ENCODE measurements at places on chromosomes 5 and 9. TPM values are rescaled to one million over a fixed set of nuclear protein-coding genes. Genes with fewer than 3 reads are reported as not detected.
A peak's percentile ranks its signal among the peaks of the same experiment; 100 is the strongest.

- H3K36me3 ChIP-seq: no peaks in the 10 kb centered on the region
- no peaks in the 10 kb centered on the region for H3K4me1 ChIP-seq
- H3K4me3 ChIP-seq: no peak overlapping the region
- no peak for DNase-seq
- H3K27me3 ChIP-seq: peaks cover 13% of the 10 kb centered on the region
Observed at GRCh38 chr9:97548819-97549540, 47.5 kb downstream of the TMOD1 start.

TAS2R1 gene
- not detected for total RNA-seq

GRCh38 chr5:159294921-159295320 lies 31.8 kb downstream of the UBLCP1 start:
- no peak for DNase-seq
- no peaks in the 10 kb centered on the region for H3K4me1 ChIP-seq
- H3K36me3 ChIP-seq: peaks cover 18% of the 10 kb centered on the region

PITX1 gene
- total RNA-seq: 0.14 TPM

DNA sequence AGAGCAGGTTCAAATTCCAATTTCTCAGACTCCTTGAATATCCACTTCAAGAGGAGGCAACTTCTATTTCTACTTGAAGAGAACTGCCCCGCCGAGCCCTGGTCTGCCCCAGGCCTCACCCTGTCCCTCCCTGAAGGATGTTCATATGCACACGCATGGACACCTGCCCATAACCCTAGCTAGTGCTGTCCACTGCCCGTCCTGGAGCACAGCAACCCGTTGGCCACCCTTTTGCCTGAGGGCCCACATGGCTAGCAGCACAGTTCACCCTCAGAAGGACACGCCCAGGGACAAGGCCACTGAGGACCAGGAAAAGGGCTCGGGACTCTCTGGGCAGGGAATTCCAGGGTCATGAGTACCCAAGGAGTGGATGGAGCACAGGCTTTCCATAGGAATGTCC lies 63.6 kb downstream of the EGFLAM start:
- no peaks in the 10 kb centered on the region for H3K4me1 ChIP-seq
- no peak for DNase-seq
- H3K27me3 ChIP-seq: no peaks in the 10 kb centered on the region
- H3K4me3 ChIP-seq: no peak overlapping the region
- no peak overlapping the region for H3K27ac ChIP-seq

MVB12B gene
- 1.4 TPM for total RNA-seq

DNA sequence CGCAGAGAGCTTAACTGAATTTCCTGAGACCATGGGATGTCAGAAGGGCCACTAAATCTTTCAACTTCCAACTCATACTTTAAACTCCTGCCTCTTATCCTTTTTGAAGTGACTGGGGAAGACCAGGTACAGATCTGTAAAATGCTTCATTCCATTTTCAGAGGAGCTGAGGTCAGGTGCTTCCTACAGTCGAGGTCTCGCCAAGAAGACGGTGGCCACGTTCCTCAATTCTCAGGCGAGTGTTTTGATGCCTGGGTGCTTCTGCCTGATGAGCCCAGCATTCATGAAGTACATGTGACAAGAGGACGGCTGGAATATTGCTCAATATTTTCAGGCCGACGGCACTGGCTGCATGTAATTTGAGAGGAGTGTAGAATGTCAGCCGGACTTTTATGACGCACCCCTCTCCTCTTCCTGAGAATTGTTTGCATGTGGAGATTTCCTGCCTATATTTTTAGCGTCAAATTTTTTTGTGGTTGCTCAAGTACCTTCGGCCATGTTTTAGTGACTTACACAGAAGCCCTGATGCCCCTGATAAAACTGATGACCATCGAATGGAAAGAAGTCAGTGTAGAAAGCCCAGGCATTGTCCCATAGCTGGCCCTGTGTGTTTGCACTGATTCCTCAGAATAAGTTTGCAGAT lies 38.8 kb upstream of the GLRX start:
- no peaks in the 10 kb centered on the region for H3K27me3 ChIP-seq
- peak overlapping the region; percentile 47 for H3K27ac ChIP-seq
- DNase-seq: no peak
- H3K4me3 ChIP-seq: no peak overlapping the region
- no peaks in the 10 kb centered on the region for H3K36me3 ChIP-seq

DNA sequence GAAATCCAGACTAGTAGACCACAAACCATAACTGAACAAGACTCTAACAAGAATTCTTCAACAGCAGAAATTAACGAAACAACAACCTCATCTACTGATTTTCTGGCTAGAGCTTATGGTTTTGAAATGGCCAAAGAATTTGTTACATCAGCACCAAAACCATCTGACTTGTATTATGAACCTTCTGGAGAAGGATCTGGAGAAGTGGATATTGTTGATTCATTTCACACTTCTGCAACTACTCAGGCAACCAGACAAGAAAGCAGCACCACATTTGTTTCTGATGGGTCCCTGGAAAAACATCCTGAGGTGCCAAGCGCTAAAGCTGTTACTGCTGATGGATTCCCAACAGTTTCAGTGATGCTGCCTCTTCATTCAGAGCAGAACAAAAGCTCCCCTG lies 68.6 kb downstream of the VCAN start:
- H3K27ac ChIP-seq: no peak overlapping the region
- H3K4me1 ChIP-seq: peaks cover 13% of the 10 kb centered on the region
- peaks cover 9% of the 10 kb centered on the region for H3K27me3 ChIP-seq
- no peak overlapping the region for H3K4me3 ChIP-seq
- no peak for DNase-seq

DNA sequence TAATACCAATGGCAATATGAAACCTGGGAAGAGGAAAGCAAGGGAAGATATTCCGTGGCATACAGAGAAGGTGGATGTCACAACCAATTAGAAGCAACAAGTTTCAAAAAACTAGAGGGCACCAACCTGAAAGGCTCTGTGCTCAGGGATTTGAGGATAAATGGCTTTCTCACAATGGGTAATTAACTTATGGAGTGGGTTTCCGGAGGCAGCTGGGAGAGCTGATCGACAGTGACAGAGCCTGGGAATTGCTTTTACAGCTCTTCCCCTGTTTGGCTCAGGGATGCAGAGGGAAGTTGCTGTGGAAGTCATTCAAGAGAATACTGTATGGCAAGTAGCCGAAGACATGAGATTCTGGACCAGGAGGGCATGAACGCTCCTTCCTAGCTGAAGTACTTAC lies 237.0 kb downstream of the KIF4B start:
- no peak overlapping the region for H3K27ac ChIP-seq
- H3K4me1 ChIP-seq: no peaks in the 10 kb centered on the region
- peaks cover 3% of the 10 kb centered on the region for H3K27me3 ChIP-seq

- no peaks in the 10 kb centered on the region for H3K4me1 ChIP-seq
- no peaks in the 10 kb centered on the region for H3K36me3 ChIP-seq
- H3K27me3 ChIP-seq: no peaks in the 10 kb centered on the region
- H3K27ac ChIP-seq: no peak overlapping the region
Observed at GRCh38 chr9:109717342-109717741, 62.7 kb upstream of the PALM2AKAP2 start.

SKP1 gene
- 284 TPM for total RNA-seq

DNA sequence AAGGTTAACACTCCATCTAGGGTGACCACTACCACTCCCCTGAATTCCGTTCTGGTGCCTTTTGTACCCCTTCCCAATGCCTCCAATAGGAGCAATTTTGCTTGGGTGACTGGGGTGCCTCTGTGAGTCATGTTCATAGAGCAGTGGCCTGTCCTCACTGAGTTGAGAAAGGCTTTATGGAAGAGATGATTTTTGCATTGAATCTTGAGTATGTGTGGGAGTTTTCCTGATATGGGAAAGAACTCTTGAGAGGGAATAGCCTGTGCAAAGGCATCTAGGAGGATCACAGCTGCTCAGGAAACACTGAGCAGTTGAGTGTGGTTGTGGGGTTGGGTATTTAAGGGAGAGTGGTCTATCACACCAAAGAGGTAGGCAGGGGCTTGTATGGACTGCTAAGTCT lies 16.2 kb downstream of the C9orf43 start:
- peaks cover 6% of the 10 kb centered on the region for H3K27me3 ChIP-seq
- H3K36me3 ChIP-seq: no peaks in the 10 kb centered on the region
- H3K4me1 ChIP-seq: no peaks in the 10 kb centered on the region
- no peak for DNase-seq
- no peak overlapping the region for H3K27ac ChIP-seq
- H3K4me3 ChIP-seq: no peak overlapping the region

DNA sequence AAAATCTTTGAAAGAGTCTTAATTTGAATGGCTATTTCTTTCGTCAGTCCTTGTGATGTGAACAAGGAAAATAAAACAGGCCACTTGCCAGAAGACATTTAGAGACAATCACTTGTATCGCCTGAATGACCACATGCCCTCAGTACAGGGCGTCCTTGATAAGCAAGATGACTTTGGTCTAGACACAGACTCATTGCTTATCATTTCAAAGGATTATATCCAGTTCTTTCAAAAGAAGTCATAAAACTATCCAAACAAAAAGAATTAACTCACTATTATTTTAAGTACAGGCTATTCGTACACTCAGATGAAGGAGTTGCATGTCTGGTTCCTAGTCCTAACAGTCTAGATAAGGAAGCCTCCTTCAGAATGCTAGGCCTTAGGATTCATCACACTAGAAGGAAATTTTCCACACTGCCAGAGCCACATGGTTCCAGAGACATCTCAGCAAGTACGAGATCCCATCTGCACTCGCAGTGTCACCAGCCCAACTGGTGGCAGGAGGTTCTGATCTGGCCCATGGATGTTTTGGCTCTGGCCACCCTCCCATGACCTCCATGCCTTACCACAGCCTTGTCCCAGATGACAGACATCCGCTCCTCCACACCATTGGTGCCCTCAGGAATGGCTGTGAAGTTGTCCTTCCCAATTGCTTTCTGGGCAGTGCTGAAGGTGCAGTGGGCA lies 109.6 kb downstream of the DPYSL3 start:
- H3K36me3 ChIP-seq: no peaks in the 10 kb centered on the region
- no peak overlapping the region for H3K27ac ChIP-seq
- H3K4me1 ChIP-seq: no peaks in the 10 kb centered on the region
- no peak overlapping the region for H3K4me3 ChIP-seq
- no peaks in the 10 kb centered on the region for H3K27me3 ChIP-seq
- no peak for DNase-seq

ESM1 gene
- total RNA-seq: 0.56 TPM

GRCh38 chr5:172005708-172006320 lies 624 bp downstream of the FBXW11 start:
- peak overlapping the region; percentile 93 for H3K4me3 ChIP-seq
- peak; percentile 34 for DNase-seq
- H3K27me3 ChIP-seq: no peaks in the 10 kb centered on the region
- peak overlapping the region; percentile 91 for H3K27ac ChIP-seq
- peaks cover 8% of the 10 kb centered on the region for H3K36me3 ChIP-seq
- peaks cover 61% of the 10 kb centered on the region for H3K4me1 ChIP-seq

DNA sequence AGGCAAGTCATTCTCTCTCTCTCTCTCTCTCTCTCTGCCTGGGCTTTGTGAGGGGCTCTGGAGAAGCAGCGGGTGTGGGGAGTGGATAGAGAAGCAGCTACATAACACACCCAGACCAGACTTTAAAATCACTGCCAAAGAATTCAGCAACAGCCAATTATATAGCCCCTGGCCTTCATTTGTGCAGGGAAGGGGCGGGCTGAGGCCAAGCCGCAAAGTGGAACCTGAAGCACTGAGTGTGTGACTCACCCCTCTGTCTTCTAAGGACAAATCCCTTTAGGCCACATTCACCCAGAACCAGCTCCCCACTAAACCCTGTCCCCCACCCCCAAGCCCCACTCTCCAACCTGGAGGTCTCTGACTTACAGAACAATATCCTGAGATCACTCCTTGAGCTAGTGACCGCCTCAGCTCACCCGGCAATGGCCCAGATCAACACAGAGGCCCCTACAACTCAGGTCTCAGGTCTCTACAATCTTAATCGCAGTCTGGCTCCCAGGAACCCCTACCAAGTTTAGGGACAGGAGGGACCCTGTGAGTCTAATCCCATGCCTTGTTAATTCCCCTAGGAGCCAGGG lies 6.0 kb downstream of the B4GALT1 start:
- H3K27me3 ChIP-seq: no peaks in the 10 kb centered on the region
- DNase-seq: peak; percentile 76
- H3K36me3 ChIP-seq: peaks cover 18% of the 10 kb centered on the region
- peak overlapping the region; percentile 73 for H3K4me3 ChIP-seq
- peaks cover 84% of the 10 kb centered on the region for H3K4me1 ChIP-seq

SV2C gene
- 0.02 TPM for total RNA-seq

DNA sequence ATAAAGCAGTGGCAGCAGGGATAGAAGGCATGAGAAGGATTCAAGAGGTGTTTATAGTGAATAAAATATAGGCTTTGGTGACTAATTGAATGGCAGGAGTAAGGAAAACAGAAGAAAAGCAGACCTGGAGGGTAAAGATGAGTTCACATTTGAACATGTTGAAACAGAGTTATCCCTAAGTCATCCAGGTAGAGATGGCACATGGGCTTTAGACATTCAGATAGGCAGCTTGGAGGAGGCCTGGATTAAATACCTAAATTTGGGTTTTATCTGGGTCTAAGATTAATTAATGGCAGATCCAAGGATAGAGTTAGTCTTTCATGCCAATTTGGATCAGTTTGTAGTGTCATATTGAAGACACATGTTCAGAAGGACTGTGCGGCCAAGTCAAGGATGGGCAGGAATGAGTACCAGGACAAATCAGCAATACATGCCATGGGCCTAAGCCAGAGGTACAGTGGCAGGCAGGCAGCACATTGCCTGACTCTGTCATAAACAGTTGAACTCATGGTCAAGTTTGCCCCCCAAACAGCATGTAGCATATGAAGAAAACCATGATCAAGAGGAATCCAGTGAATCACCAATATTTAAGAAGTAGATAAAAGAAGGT lies 115.5 kb upstream of the SLC12A2 start:
- no peaks in the 10 kb centered on the region for H3K4me1 ChIP-seq
- DNase-seq: no peak
- no peak overlapping the region for H3K4me3 ChIP-seq
- no peak overlapping the region for H3K27ac ChIP-seq
- peaks cover 31% of the 10 kb centered on the region for H3K36me3 ChIP-seq

EQTN gene
- total RNA-seq: not detected

TLR4 gene
- total RNA-seq: not detected

- H3K36me3 ChIP-seq: no peaks in the 10 kb centered on the region
- no peak overlapping the region for H3K4me3 ChIP-seq
- H3K4me1 ChIP-seq: peaks cover 10% of the 10 kb centered on the region
- no peak overlapping the region for H3K27ac ChIP-seq
- peaks cover 2% of the 10 kb centered on the region for H3K27me3 ChIP-seq
- DNase-seq: no peak
Observed at GRCh38 chr9:105046907-105047741, 119.2 kb upstream of the ABCA1 start.

PCAT7 gene
- total RNA-seq: not detected

DNA sequence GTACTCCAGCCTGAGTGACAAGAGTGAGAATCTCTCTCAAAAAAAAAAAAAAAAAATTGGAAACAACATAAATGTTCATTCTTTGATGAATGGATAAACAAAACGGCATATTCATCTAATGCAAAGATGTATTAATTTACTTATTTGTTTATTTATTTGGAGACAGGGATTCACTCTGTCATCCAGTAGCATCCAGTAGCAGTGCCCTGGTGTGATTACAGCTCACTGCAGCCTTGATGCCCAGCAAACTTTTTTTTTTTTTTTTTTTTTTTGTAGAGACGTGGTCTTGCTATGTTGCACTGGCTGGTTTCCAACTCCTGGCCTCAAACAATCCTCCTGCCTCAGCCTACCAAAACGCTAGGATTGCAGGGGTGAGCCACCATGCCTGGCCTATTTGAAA lies 24.4 kb downstream of the OR2V2 start:
- peaks cover 66% of the 10 kb centered on the region for H3K27me3 ChIP-seq
- H3K36me3 ChIP-seq: no peaks in the 10 kb centered on the region
- H3K4me3 ChIP-seq: no peak overlapping the region
- no peak overlapping the region for H3K27ac ChIP-seq

FOXD4L6 gene
- total RNA-seq: not detected

PCSK1 gene
- not detected for total RNA-seq

Measured in activated CD4-positive, alpha-beta memory T cell treated with anti-CD3 and anti-CD28 coated beads for 36 hours (primary cell).